Left renal pelvis (tissue), 4 donors: ENCODE measurements at places on chromosomes 2 and 18. TPM values are rescaled to one million over a fixed set of nuclear protein-coding genes. Genes with fewer than 3 reads are reported as not detected.

DNA sequence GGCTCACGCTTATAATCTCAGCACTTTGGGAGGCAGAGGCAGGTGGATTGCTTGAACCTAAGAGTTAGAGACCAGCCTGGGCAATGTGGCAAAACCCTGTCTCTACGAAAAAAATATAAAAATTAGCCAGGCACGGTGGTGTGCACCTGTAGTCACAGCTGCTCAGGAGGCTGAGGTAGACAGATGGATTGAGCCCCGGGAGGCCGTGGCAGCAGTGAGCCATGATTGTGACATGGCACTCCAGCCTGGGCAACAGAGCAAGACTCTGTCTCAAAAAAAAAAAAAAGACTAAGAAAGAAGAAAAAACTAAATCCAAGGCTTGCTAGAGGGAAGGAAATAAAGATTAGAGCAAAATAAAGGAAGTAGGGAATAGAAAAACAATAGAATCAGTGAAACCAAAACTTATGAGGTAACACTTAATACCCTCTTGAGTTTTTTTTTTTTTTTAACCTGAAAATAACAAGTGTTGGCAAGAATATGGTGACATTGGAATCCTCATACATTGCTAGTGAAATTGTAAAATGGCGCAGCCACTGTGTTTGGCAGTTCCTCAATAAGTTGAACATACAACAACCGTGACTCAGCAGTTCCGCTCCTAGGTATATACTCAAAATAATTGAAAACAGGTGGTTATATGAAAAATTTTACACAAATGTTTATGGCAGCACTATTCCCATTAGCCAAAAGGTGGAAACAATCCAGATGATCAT is 85.2 kb downstream of the EML4 start:
- DNase-seq: no peak

Gene SMCHD1
- 68.5 TPM for polyA plus RNA-seq

DNA sequence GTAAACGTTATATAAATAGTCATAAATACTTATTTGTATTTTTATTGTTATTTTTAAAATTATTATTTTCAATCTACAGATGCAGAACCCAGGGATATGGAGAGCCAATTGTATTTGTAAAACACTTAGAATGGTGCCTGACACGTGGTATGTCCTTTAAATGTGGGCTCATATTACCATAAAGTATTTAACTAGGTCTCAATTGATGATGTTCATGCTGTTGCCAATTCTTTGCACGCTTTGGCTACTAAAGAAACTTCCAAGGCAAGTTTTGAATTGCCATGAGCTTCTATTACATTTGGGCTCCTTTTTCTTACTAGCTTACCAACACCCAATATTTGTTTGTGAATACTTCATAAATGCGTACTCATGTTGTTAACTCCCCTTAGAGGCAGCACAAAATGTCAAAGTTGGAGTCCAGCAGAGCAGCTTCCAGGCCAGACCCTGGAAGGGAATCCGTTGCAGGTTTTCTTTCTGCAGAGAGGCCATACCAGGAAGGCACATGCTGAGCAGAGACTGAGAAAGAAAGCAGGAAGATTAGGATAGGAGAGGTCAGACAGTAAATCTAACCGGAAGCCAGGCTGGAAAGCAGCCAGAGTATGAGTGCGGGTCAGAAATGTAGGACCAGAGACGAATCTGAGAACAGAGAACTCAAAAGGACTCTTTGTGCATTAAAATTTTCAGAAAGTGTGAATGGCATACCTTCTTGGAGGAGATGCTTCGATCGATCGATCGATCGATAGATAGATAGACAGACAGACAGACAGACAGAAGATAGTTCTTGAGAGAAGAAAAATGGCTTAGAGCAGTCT is 4.2 kb upstream of the NOSTRIN start:
- DNase-seq: no peak

Gene KCNS3
- 1.6 TPM for polyA plus RNA-seq

DNA sequence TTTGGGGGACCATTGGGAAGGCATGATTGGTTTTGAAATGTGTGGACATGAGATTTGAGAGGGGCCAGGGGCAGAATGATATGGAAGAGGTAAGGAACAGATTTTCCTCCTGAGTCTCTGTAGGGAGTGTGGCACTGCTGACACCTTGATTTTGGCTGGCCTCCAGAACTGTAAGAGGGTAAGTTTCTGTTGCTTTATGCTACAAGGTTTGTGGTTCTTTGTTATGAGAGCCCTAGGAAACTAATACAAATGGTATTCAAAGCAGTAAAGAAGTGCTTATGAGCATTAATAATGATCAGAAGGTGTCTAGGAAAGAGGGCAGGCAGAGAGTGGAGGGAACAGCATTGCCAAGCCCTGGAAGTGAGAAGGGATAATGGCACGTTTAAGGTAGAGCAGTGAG is 574.3 kb upstream of the NXPH2 start:
- no peak for DNase-seq

DNA sequence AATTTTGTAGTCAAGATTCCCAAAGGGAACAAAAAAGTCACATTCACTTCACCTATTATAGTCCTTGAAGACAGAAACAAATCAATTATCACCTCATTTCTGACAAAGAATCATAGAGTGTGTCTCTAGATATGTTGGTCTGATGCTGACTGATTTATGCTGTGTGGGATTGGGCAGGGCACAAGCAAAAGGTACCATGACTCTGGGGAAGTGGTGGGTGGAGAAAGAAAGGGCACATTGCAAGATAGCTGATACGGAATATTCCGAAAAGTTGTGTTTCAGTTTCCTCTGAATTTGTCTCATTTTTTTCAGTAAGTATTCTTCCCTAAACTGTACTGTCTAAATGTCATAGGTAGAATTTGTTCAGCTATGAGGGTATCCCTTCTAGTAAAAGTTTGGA is 268.0 kb downstream of the MREG start:
- DNase-seq: no peak

GRCh38 chr2:14016289-14016955 is 616.1 kb upstream of the LRATD1 start:
- no peak for DNase-seq

Gene BMP10
- polyA plus RNA-seq: not detected

DNA sequence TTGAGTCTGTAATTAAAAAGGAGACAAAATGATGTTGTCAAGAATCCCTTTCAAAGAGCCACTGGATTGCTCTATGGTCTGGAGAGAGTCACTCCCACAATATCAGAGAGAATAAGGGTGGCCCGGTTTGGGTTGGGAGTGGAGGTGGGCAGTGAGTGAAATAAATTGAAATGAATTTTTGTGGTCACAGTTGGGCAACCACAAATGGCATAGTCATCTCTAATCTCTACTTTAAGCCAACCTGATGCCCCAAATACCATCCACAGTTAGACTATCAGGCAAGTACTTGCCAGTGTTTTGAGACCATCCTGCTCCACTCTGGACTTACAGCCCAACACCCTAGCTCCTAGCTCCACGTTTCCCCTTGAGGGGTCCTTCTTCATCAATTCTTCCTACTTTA is 559.7 kb downstream of the BCL11A start:
- no peak for DNase-seq

Gene ANKAR
- polyA plus RNA-seq: 8.8 TPM

DNA sequence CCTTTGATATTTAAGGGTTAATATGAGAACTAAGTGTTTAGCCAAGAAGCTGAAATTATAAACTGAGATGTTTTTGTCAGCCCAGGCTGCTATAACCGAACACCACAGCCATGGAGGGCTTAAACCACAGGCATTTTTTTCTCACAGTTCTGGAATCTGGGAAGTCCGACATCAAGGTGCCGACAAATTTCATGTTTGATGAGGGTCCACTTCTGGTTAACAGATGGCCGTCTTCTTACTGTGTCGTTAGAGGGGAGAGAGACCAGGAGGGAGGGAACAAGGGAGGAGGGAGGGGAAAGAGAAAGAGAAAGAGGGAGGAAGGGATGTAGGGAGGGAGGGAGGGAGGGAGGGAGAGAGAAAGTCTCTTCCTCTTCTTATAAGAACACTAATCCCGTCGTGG is 6.5 kb upstream of the CNDP2 start:
- DNase-seq: no peak

- DNase-seq: no peak
Observed at GRCh38 chr2:119553687-119554344, 9.6 kb downstream of the CFAP221 start.

Gene IRS1
- 14.0 TPM for polyA plus RNA-seq

- DNase-seq: no peak
Observed at GRCh38 chr2:1259746-1260145, 153.5 kb upstream of the TPO start.

DNA sequence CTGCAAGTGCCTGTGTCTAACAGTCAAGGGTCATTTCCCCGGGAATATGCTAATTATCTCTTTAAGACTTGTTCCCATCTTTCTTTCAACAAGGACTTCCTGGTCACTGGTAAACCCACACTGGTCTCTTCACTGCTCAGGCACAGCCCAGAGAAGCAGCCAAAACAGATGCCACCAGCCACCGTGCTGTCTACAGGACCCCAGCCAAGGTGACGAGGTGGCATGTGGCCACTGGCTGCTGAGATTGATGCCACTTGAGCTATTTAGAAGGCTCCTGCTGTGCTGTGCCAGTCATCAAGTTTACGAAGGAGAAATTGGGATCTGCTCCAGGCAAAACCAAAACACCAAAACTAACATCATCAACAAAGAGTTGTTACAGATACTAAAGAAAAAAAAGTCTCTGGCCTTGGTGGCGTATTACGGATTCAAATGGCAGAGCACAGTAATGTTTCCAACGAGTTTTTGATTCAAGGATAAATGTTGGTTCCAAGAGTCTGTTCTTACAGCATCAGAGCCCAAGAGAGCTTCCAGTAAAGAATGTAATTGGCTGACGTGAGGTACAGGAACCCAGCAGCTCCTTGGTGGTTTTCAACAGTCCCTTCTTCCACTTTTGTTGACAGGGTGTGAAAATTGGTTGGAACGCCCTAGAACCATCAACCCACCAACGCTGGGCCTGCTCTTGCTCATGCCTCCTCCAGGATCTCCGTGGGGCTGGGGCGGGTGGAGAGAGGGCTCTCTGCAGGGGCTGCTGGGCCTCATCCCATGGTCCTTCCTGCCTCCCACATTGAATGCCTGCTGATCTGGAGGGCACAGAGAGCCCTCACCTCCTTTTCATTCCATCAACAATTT is 63.7 kb upstream of the ZCCHC2 start:
- DNase-seq: no peak

Gene XIRP2
- polyA plus RNA-seq: 0.13 TPM

DNA sequence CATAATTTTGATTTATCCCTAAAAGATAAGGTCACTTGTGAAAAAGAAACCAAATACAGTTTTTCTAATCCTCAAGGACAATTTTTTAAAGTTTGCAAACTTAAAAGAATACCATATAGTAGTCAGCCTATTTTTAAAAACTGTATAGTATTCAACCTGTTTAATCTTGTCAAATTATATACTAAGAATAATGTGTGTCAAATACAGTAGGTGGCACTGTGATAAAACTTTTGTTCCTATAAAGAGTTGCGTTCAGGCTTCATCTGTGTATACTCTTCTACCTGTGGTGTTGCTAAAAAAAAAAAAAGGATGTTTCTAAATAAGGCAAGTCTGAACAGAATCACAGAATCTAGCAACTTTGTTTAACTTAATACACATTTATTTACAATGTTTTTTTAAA is 68.6 kb downstream of the CCDC138 start:
- no peak for DNase-seq

DNA sequence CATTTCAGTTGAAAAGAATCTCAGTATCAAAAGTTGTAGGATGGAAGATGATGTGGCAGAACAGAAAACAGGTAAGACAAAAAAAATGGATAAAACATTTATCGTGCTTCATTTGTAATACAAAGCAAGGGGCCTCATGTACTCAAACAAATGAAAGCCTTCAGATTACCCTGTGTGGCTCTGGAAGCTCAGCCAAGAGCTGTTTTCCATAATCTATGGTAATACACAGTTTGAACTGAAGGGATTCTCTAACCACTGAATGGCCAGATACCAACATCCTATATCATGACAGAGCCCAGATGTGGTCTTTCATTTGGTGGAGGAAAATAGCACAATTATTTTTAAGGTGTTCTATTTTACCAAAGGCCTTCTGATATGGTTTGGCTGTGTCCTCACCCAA is 272.1 kb upstream of the RND3 start:
- no peak for DNase-seq

DNA sequence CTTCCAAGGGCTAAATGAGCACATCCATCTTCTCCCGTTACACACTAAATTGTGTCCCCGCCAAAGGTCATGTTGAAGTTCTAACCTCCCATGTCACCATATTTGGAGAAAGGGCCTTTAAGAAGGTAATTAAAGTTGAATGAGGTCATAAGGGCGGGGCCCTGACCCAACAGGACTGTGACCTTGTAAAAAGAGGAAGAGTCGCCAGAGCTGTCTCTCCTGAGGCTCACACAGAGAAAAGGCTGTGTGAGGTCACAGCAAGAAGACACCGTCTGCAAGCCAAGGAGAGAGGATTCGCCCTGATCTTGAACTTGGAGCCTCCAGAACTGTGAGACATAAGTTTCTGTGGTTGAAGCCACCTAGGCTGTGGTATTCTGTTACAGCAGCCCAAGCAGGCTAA is 24.1 kb downstream of the TRABD2A start:
- DNase-seq: no peak

Gene CNGA3
- polyA plus RNA-seq: not detected

DNA sequence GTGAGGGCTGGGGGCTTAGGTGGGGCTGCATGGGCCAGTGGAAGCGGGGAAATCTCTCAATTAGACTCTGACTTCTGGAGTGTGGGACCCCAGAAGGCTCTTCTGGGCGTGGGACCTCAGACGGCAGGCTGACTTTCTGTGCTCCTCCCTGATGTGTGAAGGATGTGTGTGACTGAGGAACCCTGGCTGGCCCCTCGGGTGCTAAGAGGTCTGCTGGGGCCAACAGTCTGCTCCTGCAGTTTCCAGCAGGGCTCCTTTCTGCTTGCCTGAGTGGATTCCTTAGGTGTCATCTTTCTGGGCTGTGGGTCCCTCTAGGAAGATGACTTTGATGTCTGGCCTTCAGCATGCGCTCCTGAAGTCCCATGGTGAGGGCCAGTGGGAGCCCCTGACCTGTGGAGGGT is 167.5 kb downstream of the DYSF start:
- no peak for DNase-seq

Gene NHEJ1
- polyA plus RNA-seq: 17.0 TPM

Gene FOXI3
- 0.14 TPM for polyA plus RNA-seq

Gene DSEL
- polyA plus RNA-seq: 20.1 TPM

Gene CCDC85A
- polyA plus RNA-seq: 1.8 TPM

Gene EVX2
- not detected for polyA plus RNA-seq

Gene MBP
- 23.1 TPM for polyA plus RNA-seq

- DNase-seq: no peak
Observed at GRCh38 chr2:142670362-142670761, 207.1 kb upstream of the KYNU start.

- DNase-seq: no peak
Observed at GRCh38 chr2:197079832-197080555, 153.5 kb upstream of the PGAP1 start.

DNA sequence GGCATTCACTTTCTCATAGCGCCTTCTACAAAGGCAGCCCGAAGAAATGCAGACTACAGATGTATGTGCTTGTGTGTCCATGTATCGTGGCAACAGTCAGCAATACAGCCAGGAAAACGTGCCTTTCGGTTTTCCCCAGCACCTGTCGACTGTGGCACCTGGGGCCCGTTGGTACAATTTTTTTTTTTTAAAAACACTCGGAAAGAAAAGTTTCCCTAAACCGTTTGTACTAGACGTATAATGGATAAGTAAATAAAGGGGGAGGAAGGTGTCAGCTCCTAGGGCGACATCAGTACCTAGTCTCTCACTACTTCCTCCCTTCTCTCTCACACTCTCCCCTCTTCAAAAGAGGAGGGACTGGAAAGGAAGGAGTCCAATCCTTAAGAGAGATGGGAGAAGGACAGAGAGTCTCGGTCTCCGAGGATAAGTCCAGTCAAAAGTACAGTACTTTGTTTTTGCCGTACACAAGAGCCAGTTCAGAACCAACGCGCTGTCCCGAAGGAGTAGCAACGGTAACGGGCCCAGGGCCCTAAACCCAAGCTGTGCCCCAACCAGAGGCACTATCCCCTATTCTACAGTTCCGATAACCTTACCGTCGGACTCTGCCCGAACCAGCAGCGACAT is 759 bp downstream of the PPP4R3B start:
- DNase-seq: no peak
